Right hindlimb (tissue), 1 donor: ENCODE measurements at places on chromosomes 16 and 17.
A peak's percentile ranks its signal among the peaks of the same experiment; 100 is the strongest.

DNA sequence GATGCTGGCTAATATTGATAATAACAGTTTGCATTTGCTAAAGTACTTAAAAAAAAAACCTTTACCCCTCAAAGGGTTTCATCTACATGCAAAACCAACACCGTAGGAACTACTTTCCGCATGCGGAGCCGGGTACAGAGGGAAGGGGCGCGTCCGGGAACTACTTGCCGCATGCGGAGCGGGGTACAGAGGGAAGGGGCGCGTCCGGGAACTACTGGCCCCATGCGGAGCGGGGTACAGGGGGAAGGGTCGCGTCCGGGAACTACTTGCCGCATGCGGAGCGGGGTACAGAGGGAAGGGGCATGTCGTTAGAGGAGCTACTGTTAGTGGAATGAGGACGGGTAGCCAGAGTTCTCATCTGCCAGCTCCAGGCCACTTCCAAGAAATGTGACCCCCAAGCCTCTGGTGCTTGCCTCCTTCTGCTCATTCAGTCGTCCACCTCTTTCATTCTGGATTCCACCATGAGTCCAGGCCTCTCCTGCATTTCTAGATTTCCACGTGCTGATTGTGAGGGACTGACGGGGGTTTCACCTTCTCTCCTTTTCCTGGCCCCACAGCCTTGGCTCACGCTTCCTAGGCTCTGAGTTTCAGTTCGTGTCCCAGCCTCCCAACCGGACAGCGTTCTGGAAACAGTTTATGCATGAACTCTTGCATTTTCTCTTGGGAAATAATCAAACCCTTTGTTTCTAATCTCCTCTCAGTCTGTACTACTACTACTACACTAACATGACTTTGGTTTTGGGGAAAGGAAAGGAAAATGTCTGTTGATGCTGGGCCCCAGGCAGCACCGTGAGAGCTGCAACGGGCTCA lies 26.9 kb downstream of the MINK1 start:
- DNase-seq = peak; percentile 67

GRCh38 chr17:67830440-67830839 lies 5.1 kb downstream of the BPTF start:
- DNase-seq = no peak

- DNase-seq = peak; percentile 76
These were observed 5.4 kb downstream of the BANP start for GRCh38 chr16:87956365-87957231.

- DNase-seq = no peak
These were observed 133.8 kb upstream of the CCL2 start for GRCh38 chr17:34121311-34121710.

GRCh38 chr16:26457095-26457494 lies 609.6 kb upstream of the C16orf82 start:
- no peak for DNase-seq

- DNase-seq = no peak
These were observed 31.5 kb downstream of the MPRIP start for GRCh38 chr17:17073581-17074403.

- DNase-seq = no peak
These were observed 9.3 kb upstream of the RNF135 start for GRCh38 chr17:30961209-30962188.

- DNase-seq = peak; percentile 85
These were observed 49.6 kb downstream of the USP22 start for GRCh38 chr17:20992987-20993862.
